Stimulated activated CD4-positive, alpha-beta T cell treated with anti-CD3 and anti-CD28 coated beads, Interleukin-1b, Interleukin-23, amount 100 ng/mL, for 1 hour (primary cell): ENCODE measurements at places on chromosomes 7 and 10.

DNA sequence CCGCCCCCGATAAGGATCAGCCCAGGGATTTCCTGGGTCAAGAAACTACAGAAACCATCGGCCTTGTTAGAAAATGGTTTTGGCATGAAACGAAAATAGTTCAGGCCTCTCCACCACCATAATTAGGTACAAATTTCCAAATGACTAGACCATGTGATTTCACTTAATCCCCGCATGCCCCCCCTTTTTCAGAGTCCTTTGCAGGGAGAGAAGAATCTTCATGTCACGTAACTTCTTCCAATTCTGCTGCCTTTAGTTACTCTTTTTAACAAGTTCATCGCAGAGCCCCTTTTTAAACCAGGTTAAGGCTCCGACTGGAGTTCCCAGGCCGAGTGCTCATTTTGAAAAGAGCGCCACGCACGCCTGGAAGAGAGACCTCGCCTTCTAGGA, 3.4 kb downstream of the PDGFA start:
- no peak for DNase-seq

DNA sequence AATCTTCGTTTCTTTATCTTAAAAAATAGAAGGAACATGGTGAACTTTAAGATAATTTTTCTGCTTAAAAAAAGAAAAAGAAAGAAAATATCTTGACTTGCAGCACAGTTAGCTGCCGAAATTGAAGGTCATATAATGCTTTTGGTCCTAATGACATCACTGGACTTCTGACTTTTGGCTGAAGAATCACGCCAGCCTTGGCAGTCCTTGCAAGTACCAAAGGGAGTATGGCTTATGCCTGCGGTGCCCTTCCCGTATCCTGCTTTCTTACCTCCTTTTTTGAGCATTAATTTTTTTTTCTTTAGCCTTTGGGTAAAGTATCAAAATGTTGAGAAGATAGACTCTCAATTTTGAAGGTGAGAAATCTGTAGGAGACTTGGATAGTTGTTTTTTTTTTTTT, 7.0 kb downstream of the BMPR1A start:
- DNase-seq: no peak

DNA sequence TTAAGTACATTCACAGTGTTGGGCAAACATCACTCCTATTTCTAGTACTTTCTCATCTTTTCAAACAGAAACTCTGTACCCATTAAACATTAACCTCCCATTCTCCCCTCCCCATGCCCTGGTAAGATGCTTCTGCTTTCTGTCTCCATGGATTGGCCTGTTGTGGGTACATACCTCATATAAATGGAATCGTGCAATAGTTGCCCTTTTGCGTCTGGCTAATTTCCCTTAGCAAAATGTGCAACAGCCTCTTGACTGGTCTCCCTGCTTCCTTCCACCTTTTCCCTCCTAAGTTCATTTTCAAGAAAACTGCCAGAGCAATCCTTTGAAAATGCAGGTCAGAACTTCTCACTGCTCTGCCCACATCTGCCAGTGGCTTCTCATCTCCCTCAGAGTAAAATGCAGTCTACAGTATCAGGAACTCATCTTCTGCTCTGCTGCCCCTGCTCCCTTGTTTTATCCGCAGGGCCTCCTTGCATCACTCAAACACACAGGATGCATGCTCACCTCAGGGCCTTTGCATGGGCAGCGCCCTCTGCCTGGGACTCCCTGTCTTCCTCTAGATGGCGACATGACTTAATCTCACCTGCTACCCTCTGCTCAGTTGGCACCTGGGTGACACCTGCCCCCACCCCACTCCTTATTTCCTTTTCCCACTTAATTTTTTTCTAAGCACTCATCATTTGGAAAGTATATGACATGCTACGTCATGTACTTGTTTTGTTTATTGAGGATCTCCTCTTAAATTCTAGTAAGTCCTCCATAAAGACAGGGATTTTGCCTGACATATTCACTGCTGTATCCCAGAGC, 44.3 kb upstream of the ECHDC3 start:
- DNase-seq: no peak

- DNase-seq: no peak
Observed at GRCh38 chr7:110148054-110148453, 942.9 kb upstream of the LRRN3 start.

DNA sequence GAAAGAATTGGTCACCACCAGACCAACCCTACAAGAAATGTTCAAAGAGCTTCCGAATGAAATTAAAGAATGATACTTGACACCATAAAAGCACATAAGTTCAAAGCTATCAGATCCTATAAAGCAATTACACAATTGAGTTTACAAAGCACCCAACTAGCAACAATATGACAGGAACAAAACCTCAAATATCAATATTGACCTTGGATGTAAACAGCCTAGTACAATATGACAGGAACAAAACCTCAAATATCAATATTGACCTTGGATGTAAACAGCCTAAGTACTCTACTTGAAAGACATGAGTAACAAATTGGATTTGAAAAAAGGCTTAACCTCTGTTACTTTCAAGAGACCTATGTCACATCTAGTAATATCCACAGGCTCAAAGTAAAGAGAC, 1201.4 kb downstream of the XPNPEP1 start:
- no peak for DNase-seq

GRCh38 chr7:83478616-83479015, 170.3 kb downstream of the SEMA3E start:
- no peak for DNase-seq

GRCh38 chr7:98913026-98913425, 34.7 kb downstream of the TRRAP start:
- no peak for DNase-seq

GRCh38 chr10:35129185-35129674, 2.6 kb downstream of the CREM start:
- DNase-seq: no peak

- no peak for DNase-seq
Observed at GRCh38 chr10:78292982-78293865, 259.6 kb downstream of the RPS24 start.

GRCh38 chr7:120915314-120916105, 35.1 kb upstream of the ING3 start:
- no peak for DNase-seq

GRCh38 chr10:43606323-43607198, at the start of gene ZNF485:
Gene ZNF485 (plus strand): TSS chr10:43606438. CDS start chr10:43607051, 613 bp downstream.
- peak; percentile 46 for DNase-seq

DNA sequence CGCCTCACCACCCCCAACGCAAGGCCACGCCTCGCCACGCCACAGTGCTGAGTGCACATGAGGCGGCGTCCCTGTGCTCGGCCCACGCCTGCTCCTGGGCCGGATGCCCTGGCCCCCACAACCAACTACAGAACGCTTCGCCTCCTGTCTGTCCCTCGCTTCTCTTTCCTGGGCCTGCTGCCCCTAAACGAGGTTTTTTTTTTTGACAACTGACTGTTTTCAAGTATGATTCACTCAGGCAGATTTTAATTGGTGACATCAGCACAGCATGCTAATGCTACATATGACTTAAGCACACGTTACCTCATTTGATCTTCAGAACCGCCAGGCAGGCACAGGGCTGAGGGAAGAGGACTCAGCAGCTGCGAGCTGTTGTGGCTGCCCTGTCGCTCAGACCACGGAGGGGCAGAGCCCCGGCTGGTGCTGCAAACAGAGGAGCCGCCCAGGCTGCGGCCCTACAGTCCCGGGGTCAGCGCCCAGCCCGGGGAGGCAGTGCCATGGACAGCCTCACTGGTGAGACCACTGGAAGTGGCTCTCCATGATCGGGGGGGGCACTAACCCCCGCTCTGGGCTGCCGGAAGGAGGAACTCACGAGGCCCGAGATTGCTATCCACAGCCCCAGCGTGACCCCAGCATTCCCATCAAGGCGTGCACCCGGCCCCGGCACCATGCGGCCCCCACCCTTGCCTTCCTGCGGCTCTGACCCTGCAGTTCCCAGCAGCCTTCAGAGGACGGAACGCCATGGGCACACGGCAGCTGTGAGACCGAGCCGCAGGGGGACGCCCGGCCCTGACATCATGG, 212.8 kb downstream of the MAD1L1 start:
- no peak for DNase-seq

GRCh38 chr10:82210331-82210730, 335.3 kb downstream of the NRG3 start:
- no peak for DNase-seq

DNA sequence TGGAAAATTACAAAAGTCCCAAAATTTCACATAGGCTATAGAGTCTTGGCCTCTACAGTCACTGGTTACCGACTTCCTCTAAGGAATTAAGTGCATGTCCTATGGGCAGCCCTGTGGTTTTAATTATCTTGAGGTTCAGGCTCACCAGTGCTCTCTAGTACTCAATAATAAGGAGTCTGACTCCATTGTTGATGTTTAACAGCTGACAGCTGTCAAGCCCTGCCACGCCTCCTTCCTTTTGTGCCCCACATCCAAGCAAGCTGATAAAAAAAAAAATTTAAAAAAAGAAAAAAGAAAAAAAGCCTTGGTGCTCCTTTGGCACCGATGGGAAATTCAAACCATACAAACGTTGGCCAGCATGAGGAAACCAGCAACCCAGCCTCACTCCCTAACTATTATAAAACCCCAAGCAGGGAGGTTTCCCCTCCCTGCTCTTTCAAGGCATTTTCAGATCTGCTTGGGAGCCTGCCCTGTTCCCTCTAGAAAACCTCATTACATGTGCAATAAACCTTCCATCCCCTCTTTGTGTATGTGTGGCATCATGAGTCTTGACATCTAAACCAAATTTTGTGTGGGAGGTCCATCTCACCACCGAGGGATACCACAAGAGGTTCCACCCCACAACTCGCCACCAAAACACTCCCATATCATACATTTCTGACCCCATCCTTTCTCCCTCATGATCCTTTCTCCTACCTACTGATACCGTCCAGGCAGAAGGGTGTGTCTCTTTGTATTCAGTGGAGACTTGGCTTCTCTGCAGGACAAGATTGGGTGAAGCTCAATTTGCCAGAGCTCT, 70.9 kb upstream of the CCDC71L start:
- no peak for DNase-seq

DNA sequence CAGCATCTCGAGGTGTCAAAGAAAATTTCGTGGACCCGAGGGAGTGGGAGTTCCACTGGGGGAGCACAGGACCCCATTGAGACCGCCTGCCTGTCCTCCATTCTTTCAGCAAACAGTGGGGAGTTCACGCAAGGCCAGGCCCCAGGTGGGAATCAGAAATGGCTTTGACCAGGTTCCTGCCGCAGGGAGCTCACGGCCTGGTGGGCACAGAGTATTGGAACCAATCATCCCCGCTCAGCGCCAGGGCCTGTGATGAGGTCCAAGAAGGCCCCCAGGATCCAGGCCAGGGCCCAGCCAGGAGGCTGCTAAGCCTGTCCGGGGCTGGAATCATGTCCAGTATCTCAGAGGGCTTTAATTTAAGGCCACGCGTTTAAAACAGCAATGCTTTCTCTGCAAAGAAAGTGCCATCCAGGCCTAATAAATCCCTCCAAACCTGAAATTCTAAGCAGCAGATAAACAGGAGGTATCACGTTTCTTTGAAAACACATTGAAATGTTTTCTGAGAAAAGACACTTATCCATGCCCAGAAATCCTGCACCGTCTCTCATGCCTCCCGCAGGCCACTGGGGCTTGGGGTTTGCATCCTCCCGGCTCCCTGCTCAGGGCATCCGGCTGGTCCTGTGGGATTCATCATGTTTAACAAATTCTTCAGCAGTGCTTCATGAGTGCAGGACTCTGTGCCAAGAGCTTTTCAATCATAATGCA, 125.7 kb downstream of the OAT start:
- no peak for DNase-seq

- no peak for DNase-seq
Observed at GRCh38 chr7:55827577-55827976, 35.0 kb downstream of the SEPTIN14 start.

GRCh38 chr10:15877836-15878576, 17.7 kb upstream of the MINDY3 start:
- no peak for DNase-seq

DNA sequence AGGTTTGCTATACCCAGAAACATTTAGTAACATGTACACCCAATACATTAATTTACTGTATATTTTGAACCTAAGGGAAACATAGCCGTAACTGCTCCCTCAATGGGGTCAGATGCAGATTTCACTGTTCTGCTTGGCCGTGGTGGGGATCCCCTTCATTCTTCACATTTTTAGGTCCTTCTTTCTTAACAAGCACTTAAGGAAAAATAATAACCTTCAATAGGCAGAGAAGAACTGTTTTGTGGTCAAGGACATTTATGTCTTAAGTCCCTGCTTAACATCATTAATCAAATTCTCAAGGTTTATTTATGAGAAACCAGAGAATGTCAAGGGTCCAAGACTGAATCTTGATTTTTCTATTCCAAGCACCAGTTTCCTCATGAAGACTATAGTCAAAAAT, 592.1 kb upstream of the ANKRD30A start:
- no peak for DNase-seq

DNA sequence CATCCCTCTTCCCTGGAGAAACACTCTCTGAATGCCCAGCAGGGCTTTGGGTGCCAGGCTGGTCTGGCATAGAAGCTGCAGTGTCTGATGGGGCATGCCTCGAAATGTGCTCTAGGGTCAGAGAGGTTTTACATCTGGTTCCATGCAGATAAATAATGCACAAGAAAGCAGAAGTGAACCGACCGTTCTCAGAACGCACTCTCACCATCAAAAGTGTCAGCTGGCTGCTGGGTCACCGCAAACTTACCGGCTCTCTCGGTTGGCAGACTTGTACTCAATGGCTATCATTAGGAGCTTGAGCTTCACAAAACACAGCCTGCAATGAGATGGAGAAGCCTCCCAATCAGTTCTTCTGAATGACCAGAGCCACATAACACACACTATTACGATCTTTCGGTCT, 610.0 kb downstream of the KCNMA1 start:
- no peak for DNase-seq

GRCh38 chr7:6604458-6604857, 11.0 kb upstream of the ZNF853 start:
- no peak for DNase-seq

- no peak for DNase-seq
Observed at GRCh38 chr10:29438271-29438670, 149.4 kb downstream of the LYZL1 start.

DNA sequence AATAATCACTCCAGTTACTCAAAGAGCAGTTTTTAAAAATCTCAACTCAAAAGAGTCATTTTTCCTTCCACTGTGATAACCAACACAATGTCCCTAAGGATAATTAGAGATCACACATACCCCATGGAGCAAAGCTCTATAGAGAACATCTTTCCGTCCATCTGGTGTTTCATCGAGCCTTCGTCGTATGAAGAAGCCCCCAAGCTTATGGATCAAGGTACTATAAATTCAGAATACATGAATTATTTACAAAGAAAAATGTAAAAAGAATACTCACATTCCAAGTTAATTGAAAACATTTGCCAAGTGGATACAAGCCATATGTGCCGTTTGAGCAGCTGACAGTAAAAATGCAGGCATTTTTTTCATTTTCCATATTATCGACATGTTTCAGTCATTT, 14.8 kb downstream of the GPAM start:
- DNase-seq: no peak

- DNase-seq: no peak
Observed at GRCh38 chr7:3194501-3195141, 106.4 kb upstream of the SDK1 start.
